ENCODE measurements at places on chromosomes 13 and 19. TPM values are rescaled to one million over a fixed set of nuclear protein-coding genes. Genes with fewer than 3 reads are reported as not detected.

- no peak for DNase-seq
These were observed 3.7 kb downstream of the HRC start for GRCh38 chr19:49151267-49152118.

DNA sequence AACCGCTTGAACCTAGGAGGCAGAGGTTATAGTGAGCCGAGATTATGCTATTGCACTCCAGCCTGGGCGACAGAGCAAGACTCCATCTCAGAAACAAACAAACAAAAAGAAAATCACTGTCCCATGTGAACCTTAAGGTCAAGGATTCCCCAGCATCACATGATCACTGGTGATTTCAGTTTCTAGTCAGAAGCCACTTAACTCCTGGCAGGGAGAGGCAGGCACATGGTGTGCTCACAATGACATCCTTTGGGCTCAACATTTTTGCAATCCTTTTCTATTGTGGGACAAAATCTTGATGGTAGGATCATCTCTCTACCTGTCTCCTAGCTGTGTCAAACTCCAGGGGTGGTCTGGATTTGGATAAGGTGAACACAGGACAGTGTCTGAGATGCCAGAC lies 12.1 kb downstream of the AKAP8 start:
- DNase-seq = no peak

DNA sequence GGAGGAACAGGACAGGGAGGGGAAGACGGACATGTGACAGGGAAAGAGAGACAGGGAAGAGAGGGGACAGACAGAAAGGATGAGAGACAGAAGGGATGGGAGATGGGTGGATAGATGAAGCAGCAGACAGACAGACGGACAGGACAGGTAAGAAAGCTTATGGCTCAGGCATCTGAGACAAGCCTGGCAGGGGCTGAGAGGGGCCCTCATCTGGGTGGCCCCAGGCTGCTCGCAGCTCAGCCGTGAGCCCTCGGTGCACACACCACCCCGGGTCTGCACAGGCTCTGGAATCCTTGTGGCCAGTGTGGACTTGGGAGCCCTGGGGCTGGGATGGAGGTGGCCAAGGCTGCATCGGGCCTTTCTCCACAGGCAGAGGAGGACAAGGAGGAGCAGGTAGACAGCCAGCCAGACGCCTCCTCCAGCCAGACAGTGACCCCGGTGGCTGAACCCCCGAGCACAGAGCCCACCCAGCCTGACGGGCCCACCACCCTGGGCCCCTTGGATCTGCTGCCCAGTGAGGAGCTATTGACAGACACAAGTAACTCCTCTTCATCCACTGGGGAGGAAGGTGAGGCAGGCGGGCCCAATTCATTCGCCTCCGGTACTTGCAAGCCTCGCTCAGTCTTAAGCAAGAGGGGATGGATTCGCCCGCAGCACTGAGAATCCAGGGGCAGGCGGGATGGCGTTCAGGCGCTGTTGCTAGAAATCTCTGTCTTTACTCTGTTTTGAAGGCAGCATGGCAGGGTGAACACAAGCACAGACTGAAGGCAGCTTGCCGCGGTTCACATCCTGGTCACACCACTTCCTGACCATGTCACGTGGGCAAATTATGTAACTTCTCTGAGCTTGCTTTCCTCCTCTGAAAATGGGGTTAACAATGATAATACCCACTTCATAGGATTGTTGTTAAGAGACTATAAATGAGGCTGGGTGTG lies 14.0 kb downstream of the GRAMD1A start:
- DNase-seq = no peak

DNA sequence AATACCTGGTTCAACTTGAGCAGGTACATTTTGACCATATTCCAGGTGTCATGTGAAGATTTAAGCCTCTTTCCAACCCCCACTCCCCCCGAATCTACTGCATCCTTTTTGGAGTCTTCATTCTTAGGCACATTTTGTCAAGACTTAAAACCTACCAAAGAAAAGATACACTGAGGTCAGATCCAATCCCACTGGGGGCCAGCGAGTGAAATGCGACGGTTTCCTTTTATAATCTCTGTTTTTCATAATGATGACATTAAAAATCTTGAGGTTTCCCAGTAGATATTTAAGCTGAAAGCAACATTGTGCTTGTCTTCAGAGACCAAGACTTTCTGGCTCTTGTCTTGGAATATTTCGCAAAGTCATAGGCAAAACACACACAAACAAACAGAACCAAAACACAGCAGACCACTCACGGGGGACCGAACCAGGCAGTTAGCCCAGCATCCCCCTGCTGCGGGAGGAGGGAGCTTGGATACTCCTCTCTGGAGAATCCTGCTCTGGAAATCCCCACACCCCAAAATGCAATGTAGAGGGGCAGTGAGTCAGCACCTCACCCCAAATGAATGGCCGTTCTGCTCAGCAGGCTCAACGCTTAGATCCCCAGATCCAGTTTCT lies 506 bp upstream of the GAS6 start:
- no peak for DNase-seq

DNA sequence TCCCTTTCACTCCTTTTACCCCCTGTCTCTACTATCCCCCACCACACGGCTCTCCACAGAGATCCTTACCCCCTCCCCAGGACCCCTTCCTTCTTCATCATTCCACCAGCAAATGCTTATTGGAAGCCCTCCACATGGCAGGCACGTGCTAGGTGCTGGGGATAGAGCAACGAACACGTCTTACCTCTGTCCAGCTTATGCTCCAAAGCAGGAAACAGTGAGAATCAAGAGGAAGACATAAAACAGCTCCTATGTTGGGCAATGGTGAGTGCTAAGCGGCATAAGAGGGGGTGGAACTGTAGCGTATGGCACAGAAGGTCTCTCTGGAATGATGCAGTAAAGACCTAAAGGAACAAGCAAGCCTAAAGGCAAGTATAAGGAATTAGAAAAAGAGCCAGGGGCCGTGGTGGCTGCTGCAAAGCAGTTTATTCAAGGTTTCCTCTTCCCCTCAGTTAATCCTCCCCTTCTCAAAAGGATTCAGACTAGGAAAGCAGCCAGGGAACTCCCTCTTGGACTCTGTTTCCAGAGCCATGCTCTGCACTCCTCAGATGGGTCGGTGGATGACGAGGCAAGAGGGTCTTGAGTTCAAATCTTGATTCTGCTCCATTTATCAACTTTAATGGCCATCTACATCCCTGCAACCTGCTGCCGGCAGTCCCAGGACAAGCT lies 289.4 kb downstream of the FOXO1 start:
- DNase-seq = no peak

DNA sequence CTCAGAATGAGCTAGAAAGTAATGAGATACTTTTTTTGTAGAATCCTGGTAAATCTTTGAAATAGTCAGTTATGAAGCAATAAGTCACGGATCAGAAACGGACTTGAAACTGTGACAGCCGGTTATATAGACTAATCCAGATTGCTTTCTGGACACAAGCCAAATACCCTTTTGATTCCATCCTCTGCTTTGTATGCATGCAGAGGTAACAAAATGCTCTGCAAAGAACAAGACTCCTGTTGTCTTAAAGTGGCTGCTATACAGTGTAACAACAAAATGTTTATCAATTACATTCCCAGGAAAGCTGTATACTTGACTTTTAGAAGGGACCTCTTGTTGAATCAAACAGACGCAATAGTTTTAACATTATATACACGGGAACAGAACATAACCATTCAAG lies 66.5 kb upstream of the STARD13 start:
- DNase-seq = no peak

GRCh38 chr13:46526740-46527139 lies 26.2 kb upstream of the LRCH1 start:
- DNase-seq = no peak

DNA sequence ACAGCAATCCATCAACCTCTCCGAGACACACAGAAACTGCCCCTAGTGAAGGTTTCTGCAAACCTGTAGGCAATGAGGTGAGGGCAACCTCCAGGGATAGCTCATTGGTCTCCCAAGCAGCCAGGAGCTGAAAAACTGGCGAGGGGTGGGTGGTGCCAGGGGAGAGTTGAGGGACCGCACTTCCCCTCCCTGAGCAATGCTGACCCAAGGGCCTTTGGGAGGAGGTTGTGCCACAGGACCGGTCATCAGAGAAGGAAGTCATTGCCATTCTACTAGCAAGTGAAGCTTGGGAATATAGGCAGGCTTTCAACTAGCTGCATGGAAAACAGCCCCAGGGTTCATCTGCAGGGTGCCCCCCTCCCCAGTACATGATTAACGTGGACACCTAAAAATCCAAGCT lies 23.1 kb upstream of the MED4 start:
- no peak for DNase-seq

Gene WDR88
- polyA plus RNA-seq = 2.4 TPM

DNA sequence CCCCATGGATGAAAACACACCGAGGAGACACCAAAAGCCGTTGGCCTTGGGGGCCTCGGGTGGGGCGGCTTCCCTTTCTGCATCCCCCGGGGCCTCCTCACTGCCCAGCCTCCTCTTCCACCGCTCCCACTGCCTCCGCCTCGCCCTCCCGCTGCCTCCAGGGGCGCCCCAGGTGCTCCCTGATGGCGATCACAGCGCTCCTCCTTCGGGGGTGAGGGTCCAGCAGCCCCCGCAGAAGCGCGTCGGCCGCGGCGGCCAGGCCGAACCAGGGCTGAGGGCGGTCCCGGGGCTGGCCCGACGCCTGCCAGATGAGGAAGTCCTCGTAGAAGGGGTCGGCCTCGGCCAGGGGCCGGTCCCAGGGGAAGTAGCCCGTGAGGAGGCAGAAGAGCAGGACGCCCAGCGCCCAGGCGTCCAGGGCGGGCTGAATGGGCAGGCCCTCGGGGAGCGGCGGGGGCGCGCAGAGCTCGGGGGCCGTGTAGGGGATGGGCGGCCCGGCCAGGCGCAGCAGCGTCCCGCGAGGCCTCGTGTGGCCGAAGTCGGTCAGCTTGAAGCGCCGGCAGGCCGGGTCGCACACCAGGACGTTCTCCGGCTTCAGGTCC lies 7.2 kb downstream of the SBK2 start:
- DNase-seq = no peak

Gene KASH5
- polyA plus RNA-seq = 0.14 TPM

DNA sequence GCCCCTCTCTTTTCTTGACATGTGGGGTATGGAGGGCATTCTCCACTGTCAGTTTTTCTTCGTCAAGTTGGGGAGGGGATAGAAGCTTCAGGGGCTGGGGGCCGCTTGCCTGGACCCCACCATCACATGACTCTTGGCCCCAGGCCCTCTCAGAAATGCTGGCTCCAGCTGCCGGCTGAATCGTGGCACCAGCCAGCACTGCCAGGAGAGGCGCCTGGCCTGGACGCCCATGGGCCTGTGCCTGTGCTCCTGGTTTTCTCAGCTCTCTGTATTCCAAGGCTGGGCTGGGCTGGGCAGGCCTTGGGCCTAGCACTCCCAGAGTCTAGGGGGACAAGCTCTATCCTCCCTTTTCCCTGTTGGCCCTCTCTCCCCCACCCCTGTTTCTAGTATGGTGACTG lies 38.6 kb downstream of the LYL1 start:
- no peak for DNase-seq

DNA sequence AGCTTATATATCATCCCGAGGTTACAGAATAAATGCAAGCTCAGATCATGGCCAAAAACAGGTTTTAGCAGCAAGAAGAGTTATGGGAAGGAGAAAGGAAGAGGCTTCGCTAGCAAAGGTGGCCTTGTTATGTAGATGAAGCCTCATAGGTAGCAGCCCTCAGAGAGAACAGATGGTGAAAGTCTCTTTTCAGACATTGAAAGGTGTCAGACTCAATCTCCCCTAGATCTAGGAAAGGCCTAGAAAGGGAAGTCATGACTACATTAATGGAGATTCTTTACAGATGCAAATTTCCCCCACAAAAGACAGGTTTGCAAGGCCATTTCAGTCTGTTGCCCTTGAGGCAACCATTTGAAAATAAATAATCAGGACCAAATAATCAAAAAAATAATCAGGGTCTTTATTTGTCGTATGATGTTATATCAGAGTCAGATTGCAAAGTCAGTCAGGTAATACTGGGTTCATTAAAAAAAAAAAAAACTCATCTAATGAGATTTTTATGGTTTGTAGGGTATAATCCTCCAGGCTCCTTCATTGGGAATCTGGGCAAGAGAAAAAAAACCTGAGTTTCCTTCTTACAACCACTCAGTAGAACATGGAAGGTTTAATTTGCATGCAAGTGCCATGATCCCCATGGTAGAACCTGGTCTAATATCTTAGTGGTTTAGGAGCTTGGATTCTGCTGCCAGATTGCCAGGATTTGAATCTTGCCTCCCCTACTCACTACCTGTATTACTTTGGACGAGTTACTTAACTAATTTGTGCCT lies 50.8 kb upstream of the HTR2A start:
- no peak for DNase-seq

- DNase-seq = no peak
These were observed 27.5 kb downstream of the RASA3 start for GRCh38 chr13:114104655-114105520.

- no peak for DNase-seq
These were observed 15.0 kb downstream of the GNA15 start for GRCh38 chr19:3150739-3151329.

GRCh38 chr13:62320129-62321108 lies 904.8 kb upstream of the PCDH20 start:
- peak; percentile 30 for DNase-seq

Gene NAPSA
- polyA plus RNA-seq = 9.3 TPM

DNA sequence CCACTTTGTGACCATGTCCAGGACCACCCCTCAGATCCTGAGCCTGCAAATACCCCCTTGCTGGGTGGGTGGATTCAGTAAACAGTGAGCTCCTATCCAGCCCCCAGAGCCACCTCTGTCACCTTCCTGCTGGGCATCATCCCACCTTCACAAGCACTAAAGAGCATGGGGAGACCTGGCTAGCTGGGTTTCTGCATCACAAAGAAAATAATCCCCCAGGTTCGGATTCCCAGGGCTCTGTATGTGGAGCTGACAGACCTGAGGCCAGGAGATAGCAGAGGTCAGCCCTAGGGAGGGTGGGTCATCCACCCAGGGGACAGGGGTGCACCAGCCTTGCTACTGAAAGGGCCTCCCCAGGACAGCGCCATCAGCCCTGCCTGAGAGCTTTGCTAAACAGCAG lies 7.7 kb upstream of the CEACAM7 start:
- no peak for DNase-seq

DNA sequence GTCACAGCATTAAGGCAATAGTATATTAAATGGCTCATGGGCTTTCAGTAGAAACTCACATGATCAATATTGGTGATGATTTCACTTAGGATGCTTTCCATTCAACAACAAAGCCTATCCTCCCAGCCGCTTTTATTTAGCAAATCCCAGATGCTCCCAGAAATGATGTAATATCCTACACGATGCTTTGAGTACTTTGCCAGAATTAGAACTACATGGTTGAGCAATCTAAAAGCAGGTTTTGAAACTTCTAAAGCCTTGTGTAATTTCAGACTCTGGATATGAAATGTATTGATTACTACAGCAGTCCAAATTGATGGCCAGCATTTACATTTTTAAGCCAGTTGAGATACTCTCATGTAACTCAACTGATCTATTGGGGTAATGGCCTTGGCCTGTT lies 13.6 kb downstream of the DLEU7 start:
- DNase-seq = no peak

- DNase-seq = no peak
These were observed 1.8 kb downstream of the FXYD7 start for GRCh38 chr19:35144600-35145436.
